A549 treated with RU486 at 1 μM for 4 hours (cell line): ENCODE measurements at places on chromosomes 5 and 9. TPM values are rescaled to one million over a fixed set of nuclear protein-coding genes. Genes with fewer than 3 reads are reported as not detected.

Gene ITGA1
- total RNA-seq = 1.0 to 1.6 TPM (median 1.5 TPM) in 5 replicates

Gene CDKN2B
- not detected in 5 replicates for total RNA-seq

Gene BAAT
- total RNA-seq = 0.31 to 0.72 TPM (median 0.47 TPM) in 5 replicates

Gene GRXCR2
- total RNA-seq = not detected in 5 replicates

Gene TSSK1B
- not detected in 5 replicates for total RNA-seq

Gene BTNL8
- total RNA-seq = not detected in 5 replicates

Gene PCDHA5
- 0.46 to 1.0 TPM (median 0.75 TPM) in 5 replicates for total RNA-seq

Gene CPEB4
- total RNA-seq = 9.0 to 12.4 TPM (median 11.1 TPM) in 5 replicates

Gene PHYHD1
- not detected in 5 replicates for total RNA-seq

Gene CDH9
- total RNA-seq = not detected in 5 replicates

Gene MARCOL
- total RNA-seq = not detected in 5 replicates

Gene LIX1
- total RNA-seq = not detected in 5 replicates

Gene INSYN2B
- 0.73 to 1.5 TPM (median 1.1 TPM) in 5 replicates for total RNA-seq

Gene SNCAIP
- total RNA-seq = not detected in 5 replicates

Gene CBY3
- total RNA-seq = not detected in 5 replicates

Gene ACOT12
- total RNA-seq = 0.17 TPM in 1 of 5 replicates, not detected in the others

Gene FGF1
- total RNA-seq = 0.30 to 1.4 TPM (median 0.38 TPM) in 5 replicates

Gene GRM6
- total RNA-seq = not detected in 5 replicates

Gene PCDHGA6
- total RNA-seq = 0.14 to 0.27 TPM (median 0.23 TPM) in 5 replicates

Gene ZNF354C
- total RNA-seq = 0.53 to 0.85 TPM (median 0.69 TPM) in 5 replicates

Gene FSTL4
- 1.9 to 4.8 TPM (median 3.5 TPM) in 5 replicates for total RNA-seq

Gene HSDL2
- total RNA-seq = 24.9 to 34.0 TPM (median 30.9 TPM) in 5 replicates

Gene PCDHGA2
- total RNA-seq = 0.38 to 0.87 TPM (median 0.47 TPM) in 5 replicates

Gene SLC6A19
- 0.04 TPM in 1 of 5 replicates, not detected in the others for total RNA-seq

Gene IQGAP2
- 1.0 to 1.8 TPM (median 1.3 TPM) in 5 replicates for total RNA-seq

Gene PKD2L2
- total RNA-seq = not detected in 5 replicates

Gene TMEM215
- total RNA-seq = not detected in 5 replicates

Gene ADRB2
- 0.51 to 0.86 TPM (median 0.67 TPM) in 5 replicates for total RNA-seq

Gene FBXW11
- total RNA-seq = 26.8 to 42.3 TPM (median 38.9 TPM) in 5 replicates

Gene PTGER4
- total RNA-seq = 0.70 to 1.0 TPM (median 0.94 TPM) in 5 replicates

Gene MORN5
- not detected in 5 replicates for total RNA-seq

Gene BHMT
- 0.05 TPM in 1 of 5 replicates, not detected in the others for total RNA-seq

Gene IL4
- not detected in 5 replicates for total RNA-seq

Gene ASPN
- not detected in 5 replicates for total RNA-seq
